ENCODE measurements at places on chromosomes 13 and 19. TPM values are rescaled to one million over a fixed set of nuclear protein-coding genes. Genes with fewer than 3 reads are reported as not detected.
A peak's percentile ranks its signal among the peaks of the same experiment; 100 is the strongest.

DNA sequence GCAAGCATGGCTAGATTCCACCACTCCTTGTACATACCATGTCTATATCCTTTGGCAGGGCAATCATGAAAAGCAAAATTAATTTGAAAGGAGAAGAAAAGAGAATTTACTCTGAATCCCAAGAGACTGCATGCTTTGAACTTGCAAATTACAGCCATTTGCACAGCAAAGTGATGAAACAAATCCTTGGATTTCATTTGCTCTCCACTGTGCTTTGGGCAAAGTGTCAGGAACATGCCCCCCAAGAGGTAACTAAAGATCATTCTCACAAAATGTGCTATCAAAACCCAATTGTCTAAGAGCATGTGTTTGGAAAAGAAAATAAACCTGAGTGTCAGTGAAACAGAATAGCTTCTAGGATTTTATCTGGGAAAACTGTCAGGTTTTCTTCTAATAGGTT lies 298.5 kb downstream of the GPC6 start:
- no peak for DNase-seq
- H3K4me3 ChIP-seq: no peak overlapping the region
- no peak overlapping the region for H3K27ac ChIP-seq
- H3K36me3 ChIP-seq: no peaks in the 10 kb centered on the region

DNA sequence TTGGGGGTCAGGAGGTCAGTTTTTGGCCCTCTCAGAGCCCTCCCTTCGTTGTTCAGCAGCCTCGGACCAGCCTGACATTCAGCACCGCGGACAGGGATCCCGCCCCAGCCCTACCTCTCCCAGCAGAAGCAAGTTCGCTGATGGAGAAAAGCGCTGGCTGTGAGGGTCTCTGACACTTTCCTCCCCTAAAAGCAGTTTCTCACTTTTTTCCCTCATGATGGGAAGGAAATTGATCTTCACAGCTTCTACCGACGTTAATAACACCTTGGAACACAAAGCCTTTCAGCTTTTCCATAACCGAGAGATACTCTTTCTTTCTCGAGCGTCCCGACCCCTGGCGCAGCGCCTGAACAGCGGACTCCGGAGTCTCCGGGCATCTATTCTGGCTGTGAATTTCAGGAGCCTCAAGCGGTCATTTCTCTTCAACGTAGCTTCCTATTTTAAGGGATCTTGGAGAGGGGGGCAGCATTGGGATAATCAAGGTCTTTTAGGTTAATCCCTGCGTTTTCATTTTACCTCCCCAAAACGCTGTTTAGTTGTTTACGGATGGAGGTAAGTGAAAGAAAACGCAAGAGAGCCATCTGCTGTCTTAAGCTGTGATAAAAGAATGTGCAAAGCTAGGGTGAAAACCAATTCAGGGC lies 467.2 kb downstream of the ITGBL1 start:
- peaks cover 7% of the 10 kb centered on the region for H3K27me3 ChIP-seq
- H3K4me1 ChIP-seq: peaks cover 17% of the 10 kb centered on the region
- DNase-seq: peak; percentile 48
- peak overlapping the region; percentile 82 for H3K4me3 ChIP-seq
- H3K36me3 ChIP-seq: no peaks in the 10 kb centered on the region

DNA sequence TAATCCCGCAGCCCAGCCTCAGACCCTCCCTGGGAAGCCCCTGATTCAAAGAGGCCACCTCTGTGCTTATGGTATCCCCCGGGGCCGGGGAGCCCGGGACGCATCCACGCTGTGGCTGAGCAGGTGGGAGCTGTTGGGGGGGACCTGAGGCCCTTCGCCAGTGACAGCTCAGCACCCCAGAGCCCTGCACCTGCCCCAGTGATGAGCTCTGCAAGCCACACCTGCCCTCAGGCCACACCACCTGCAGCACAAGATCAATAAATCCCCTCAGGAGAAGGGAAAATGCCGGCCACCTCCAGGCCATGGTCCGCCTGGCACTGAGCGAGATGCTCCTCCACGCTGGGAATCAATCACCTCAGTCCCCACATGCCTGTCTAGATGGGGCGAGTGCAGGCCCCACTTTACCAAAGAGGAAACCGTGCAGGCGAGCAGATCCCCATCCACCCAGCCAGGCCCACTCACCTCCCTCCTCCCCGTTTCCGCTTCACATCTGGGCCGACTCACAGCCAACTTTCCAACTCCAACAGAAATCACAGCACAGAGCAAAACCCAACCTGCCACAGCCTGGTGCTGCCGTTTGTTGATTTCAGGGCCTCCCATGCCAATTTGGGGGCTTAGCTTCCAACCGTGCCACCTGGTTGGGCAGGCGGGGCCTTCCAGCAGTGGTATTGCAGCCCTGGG lies 12.8 kb downstream of the MOB3A start:
- no peak overlapping the region for H3K27ac ChIP-seq
- H3K4me1 ChIP-seq: no peaks in the 10 kb centered on the region
- H3K36me3 ChIP-seq: no peaks in the 10 kb centered on the region
- no peak for DNase-seq
- H3K4me3 ChIP-seq: no peak overlapping the region

Gene TMEM161A
- 16.2 TPM for total RNA-seq

Gene GPR12
- total RNA-seq: 2.5 TPM

Gene CEACAM19
- total RNA-seq: 1.5 TPM
